SK-N-MC (cell line): ENCODE measurements at places on chromosomes 12 and 14.

- DNase-seq: no peak
These were observed 782 bp upstream of the PIWIL1 start for GRCh38 chr12:130336723-130337487.

GRCh38 chr12:92035477-92035876 lies 110.2 kb downstream of the BTG1 start:
- DNase-seq: no peak

DNA sequence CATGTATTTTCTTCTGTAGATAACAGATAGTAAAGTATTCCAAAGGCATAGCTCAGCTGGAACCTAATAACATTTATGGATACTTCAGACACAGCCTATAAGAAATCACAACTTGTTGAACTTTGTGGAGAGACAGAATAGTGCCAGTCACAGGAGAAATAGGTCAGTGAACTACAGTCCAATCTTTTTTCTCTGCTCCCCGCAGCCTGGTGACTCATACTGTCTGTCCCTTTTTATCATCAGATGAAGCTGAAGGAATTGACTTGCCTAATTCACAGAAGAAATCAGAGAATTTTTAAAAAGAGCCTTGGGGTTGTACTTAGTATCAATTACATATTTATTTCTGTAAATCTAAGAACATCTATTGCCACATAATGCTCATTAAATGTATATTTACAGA lies 222.3 kb downstream of the ALG10 start:
- DNase-seq: no peak

- no peak for DNase-seq
These were observed 7.6 kb downstream of the SAMD4A start for GRCh38 chr14:54574528-54574927.

DNA sequence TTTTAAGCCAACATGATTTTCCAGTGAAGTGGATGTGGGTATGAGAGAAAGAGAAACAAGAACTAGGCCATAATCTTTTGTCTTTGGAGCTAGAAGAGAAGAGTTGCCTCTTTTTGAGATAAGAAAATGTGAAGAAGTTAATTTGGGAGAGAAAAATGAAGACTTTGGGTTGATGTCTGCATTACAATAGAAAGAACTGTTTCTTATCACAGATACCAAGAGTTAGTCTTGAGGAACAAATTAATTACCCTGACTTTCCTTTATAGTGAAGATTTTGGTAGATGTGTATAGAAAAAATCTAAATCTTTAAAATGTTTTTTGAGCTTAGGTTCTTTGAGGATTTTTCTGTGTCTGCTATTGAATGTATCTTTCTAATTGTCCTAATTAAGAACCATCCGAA lies 4.2 kb downstream of the A2M start:
- DNase-seq: no peak

DNA sequence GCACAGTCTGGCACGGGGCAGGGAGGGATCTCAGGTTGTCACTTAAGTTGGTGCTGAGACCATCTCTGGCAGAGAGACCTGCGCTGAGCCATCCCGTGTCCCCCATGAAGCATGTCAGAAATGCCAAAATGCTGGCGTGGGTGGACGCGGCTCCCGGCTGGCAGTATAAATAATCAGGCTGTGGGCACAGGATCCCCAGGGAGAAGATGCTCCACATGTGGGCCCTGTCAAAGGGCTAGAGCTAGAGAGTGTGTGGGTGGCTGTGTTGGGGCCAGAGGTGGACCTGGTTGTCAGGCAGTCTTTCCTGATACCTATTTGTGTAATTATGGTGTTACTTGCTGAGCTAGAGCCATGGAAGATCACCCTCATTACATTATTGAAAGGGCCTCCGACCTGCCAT lies 189.5 kb downstream of the TSPAN9 start:
- DNase-seq: no peak

GRCh38 chr12:46786774-46787173 lies 39.0 kb downstream of the SLC38A4 start:
- DNase-seq: no peak

DNA sequence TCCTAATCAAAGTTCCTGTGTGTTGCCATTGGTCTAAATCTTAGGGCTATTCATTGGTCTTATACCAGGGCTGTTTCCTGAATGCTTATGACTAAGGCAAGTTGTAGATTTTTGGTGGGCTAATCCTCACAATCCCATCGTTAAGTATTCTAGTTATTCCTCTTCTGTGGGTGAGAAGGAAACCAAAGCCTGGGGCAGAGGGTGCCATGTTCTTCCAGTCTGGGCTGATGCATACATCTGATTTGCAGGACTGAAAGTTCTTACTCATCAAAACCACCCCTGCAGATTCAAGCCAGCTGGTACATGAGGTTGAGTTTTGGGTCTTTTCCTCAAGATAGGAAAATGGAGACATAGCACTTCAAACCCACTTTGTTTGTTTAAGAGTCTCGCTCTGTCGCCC lies 25.7 kb downstream of the PPP1CC start:
- no peak for DNase-seq

DNA sequence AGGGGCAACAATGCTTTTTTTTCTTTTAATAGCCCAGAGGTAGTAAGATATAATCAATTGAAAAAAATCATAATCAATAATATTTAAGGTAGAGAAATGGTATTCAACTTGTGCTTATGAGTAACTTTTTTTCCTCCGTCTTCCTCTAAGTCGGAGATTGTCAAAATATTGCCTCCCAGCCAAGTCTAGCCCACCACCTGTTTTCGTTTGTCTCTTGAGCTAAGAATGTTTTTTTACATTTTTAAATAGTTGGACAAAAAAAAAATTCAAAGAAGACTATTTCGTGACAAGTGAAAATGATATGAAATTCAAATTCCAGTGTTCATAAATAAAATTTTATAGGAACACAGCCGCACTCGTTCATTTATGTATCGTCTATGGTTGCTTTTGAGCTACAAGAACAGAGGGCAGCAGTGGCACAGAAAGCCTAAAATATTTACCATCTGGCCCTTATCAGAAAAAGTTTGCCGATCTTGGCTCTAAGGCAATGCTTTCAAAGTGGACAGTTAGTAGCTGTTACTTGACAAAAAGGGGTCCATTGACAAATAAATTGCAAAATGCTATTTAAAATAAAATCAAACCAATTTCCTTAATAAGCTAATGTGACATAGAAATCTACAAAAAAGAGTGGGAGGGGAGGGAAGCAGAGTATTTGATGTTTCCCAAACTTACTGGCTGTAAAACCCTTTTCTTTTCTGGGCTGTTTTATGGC lies 40.8 kb upstream of the MAX start:
- no peak for DNase-seq

GRCh38 chr12:54035568-54036264 lies 2.9 kb downstream of the HOXC5 start:
- DNase-seq: no peak

- DNase-seq: no peak
These were observed 62.9 kb downstream of the SAMD4A start for GRCh38 chr14:54629635-54630360.
